ENCODE measurements at places on chromosomes 16 and 17.

DNA sequence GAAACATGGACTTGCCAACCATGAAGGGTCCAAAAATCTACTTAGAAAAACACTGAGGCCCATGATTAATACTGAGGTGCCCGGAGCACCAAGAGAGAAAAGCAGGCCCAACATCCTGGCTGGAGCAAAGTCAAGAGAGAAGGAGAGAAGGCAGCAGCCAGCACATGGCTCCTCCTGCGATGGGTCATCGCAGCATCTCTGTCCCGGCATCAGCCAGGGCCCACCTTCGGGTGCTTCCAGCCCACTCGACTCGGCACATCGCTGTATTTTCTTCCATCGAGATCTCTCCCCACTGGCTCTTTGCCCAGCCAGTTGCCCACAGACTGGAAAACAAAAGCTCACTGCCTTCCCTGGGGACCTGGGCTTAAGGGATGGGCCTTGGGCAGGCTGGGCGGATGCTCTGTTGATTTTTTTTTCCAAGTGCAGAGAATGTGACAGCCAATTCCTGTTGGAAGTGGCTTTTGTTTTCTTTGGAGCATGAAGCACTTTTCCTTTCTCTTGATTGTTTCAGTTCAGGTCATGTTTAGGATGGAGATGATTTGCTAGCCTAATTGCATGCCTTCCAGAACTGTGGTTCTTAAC is 58.1 kb downstream of the CYB5B start:
- peak; percentile 97 for DNase-seq

DNA sequence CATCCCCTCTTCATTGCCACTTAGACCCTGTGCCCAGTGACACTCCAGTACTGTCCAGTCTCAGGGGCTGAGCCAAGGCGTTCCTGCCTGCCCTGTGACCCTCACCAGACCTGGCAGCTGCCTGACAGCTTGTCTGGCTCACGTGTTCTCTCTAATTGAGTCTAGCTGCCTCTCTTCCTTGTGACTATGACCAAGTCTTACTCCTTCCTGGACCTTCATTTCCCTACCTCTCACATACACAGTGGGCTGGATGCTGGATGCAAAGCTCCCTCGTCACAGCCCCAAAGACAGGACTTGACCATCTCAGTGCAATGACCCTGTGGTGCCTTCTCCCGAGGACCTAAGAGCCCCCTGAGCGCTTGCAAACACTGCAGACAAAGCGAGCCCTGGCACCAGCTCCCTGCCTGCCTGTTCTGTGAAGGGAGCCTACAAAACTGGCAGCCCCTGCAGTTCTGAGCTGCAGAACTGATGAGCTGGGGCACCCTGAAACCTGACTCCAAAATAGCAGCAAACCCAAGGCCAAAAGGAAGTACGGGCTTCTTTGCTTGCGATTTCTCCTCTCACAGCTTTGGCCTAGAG is 1.7 kb downstream of the DEXI start:
- DNase-seq: no peak

DNA sequence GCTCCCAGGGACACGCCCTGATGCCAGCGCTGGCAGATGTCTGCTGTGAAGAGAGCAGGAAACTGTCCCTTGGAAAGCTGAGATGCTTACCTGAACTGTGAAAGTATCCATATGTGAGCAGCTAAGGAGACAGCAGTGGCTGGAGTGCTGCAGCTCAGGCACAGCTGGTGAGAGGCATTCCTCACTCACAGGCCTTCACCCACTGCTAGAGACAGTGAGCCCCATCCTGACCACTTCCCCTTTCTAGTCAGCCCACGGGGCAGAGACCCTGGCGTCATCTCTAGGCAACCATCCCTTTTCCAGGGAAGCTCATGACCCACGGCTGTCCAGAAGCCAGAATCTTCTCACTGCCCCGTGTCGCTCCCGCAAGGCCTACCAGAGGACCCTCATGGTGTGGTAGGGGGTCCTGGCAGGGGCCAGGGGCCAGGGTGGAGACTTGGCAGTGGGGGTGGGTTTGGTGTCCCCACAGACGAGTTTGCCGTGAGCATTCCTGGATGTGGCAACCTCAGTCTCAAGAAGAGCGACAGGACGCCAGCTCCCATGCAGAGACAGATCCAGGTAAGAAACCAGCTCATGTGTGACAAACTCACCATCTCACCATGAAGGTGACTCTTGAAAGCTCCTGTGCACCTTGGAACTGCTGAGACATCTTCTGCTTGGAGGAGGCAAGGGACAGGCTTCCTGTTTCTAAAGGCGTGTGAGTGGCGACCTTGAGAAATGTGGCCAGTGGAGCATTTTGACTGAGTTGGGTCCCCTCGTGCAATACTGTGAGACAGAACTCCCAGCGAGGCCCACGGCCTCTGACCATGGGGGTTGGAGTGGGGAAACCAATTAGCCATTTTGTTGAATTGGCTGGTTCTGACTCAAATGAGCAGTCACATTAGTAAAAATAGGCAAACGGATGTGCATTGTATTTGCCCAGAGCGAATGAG is at the start of gene SCIMP:
TSS of gene SCIMP (minus strand) at position 216 of the 932 bp plus-strand sequence. CDS start at position 111, 105 bp downstream.
- DNase-seq: no peak

DNA sequence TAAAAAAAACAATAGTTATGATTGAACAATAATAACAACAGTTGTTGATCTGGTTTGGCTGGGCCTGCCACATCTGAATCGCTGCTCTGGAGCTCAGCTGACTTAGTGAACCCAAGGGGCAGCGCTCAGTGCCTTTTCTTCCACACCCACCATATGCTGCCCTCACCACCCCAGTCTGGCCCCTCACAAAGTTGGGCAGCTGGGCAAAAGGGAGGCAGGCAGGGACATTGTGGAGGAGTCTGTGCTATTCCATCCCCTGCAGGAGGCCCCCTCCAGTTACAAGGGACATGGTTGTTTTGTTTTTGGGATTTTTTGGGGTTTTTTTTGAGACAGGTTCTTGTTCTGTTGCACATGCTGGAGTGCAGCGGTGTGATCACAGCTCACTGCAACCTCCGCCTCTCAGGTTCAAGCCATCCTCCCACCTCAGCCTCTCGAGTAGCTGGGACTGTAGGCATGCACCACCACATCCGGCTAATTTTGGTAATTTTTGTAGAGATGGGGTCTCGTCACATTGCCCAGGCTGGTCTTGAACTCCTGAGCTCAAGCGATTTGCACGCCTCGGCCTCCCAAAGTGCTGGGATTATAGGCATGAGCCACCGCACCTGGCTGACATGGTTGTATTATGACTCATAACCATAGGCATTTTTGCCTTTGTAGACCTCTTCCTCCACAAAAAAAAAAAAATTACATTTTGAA is 8.6 kb upstream of the PECAM1 start:
- no peak for DNase-seq

GRCh38 chr17:82158825-82159224 is 53.8 kb downstream of the CCDC57 start:
- no peak for DNase-seq

GRCh38 chr16:72554935-72555334 is 383.0 kb upstream of the PMFBP1 start:
- DNase-seq: peak; percentile 49

- DNase-seq: no peak
Observed at GRCh38 chr16:26614237-26614841, 452.4 kb upstream of the C16orf82 start.

DNA sequence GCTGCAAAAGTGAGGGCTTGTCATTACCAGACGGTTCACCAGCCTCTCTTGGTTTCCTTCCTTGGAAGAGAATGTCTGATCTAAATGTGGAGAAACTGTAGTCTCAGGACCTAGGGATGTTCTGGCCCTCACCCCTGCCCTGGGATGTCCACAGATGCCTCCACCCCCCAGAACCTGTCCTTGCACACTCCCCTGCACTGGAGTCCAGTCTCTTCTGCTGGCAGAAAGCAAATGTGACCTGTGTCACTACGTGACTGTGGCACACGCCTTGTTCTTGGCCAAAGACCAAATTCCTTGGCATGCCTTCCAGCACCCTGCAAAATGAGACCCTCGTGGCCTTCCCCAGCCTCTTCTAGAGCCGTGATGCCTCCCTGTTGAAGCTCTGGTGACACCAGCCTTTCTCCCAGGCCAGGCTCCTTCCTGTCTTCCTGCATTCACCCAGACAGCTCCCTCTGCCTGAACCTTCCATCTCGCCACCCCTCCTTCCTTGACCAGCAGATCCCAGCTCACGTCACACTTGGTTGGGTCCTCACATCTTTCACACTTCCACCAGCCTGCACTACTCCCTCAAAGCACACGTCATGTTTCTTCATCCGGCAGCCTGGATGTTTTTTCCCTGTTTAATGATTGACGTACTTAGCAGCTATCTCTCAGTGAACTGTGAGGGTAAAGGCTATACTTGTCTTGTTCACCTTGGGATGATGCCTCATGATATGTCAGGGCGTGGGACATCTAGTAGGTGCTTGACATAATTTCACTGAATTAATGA is 4.3 kb downstream of the ZNF768 start:
- no peak for DNase-seq

DNA sequence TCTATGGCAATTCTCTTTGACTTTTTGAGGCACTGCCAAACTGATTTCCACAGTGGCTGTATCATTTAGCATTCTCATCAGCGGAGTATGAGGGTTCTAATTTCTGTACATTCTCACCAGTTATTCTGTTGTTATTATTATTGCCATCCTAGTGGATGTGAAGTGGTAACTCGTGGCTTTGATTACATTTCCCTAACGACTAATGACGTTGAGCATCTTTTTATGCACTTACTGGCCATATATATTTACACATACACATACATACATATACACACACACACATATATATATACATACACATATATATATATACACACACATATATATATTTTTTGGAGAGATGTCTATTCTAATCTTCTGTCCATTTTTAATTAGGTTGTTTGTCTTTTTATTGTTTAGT is 3.7 kb upstream of the MLYCD start:
- no peak for DNase-seq

DNA sequence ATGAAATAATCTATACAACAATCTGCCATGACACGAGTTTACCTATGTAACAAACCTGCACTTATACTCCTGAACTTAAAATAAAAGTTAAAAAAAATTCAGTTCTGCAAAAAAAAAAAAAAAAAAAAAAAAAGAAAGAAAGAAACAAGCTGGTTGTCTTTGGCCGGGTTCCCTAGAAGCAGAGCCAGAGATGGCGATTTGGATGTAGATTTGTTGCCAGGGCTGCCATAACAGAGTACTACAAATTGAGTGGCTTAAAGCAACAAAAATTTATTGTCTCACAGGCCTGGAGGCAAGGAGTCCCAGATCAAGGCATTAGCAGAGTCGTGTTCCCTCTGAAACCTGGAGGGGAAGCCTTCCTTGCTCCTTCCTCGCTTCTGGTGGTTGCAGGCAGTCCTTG is 20.4 kb downstream of the SYT17 start:
- no peak for DNase-seq

GRCh38 chr17:83071966-83072562 is 7.3 kb upstream of the METRNL start:
- DNase-seq: no peak

- DNase-seq: no peak
Observed at GRCh38 chr16:46991729-46992704, 18.5 kb upstream of the DNAJA2 start.

- DNase-seq: peak; percentile 44
Observed at GRCh38 chr17:74960570-74961342, 11.8 kb downstream of the HID1 start.

- DNase-seq: no peak
Observed at GRCh38 chr16:84726669-84727467, 27.1 kb downstream of the USP10 start.

DNA sequence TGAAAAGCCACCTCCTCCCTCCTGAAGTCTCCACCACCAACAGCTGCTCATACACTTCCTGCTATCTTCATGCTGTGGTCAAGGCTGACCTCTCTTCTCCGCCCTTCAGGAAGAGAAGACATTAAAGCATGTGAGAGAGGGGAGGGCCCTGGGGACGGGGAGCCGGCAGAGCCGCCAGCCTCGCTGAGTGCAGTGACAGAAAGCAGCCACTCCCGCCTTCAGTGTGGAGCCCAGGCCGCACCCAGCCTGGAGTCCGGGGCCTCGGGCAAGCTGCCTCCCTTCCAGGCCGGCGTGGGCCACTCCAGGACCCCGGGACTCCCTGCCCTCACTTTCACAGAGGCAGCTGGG is 94.7 kb upstream of the TNRC6C start:
- DNase-seq: no peak

- DNase-seq: no peak
Observed at GRCh38 chr17:27904114-27904513, 10.9 kb upstream of the LYRM9 start.

- DNase-seq: no peak
Observed at GRCh38 chr17:29167393-29168078, 12.7 kb downstream of the MYO18A start.

GRCh38 chr17:11899537-11899942 is 97.7 kb downstream of the ZNF18 start:
- DNase-seq: no peak

DNA sequence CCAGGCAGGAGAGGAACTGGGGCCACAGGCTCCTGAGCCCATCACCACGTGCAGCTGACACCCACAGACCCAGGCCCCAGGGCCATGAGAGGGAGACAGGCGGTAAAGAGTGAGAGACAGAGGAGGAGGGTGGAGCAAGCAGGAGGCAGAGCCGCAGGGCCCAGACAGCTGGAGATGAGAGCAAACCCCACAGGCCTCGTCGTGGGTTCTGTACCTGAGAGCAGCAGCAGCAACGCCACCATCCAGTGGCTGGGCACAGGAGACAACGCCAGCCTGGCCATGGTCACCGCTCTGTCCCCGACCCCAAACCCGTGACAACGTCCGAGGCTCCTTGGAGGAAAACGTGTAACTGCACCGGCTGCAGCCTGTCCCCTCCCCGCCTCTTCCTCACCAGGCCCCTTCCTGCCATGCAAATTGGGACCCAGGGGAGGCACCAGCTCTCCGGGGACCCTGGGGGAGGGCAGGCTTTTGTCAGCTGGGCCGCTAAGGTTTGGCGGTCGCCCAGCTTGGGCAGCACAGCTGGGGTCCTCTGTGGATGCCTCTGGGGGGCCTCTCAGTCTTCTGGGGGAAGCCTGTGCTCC is at the start of gene CD79B:
TSS of gene CD79B (minus strand) at position 351 of the 581 bp plus-strand sequence. CDS start at position 281, 70 bp downstream.
- no peak for DNase-seq

- peak; percentile 92 for DNase-seq
Observed at GRCh38 chr17:49260011-49260816, 29.6 kb upstream of the PHOSPHO1 start.

DNA sequence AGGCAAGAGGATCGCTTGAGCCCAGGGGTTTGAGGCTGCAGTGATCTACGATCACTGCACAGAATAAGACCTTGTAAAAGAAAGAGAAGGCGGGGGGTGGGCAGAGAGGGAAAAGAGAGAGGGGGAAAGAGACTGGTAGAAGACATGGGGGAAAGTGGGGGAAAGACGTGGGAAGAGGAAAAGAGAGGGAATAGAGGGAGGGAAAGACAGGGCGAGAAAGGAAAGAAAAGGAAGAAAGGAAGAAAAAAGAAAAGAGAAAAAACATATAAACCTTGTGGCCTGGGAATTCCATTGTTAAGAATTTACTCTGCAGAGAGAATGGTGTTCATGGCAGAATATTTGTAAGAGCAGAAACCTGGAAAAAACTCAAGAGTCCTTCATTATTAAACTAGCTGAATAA is 120.4 kb downstream of the RMI2 start:
- no peak for DNase-seq

- DNase-seq: no peak
Observed at GRCh38 chr17:83053739-83054451, 25.5 kb upstream of the METRNL start.

- no peak for DNase-seq
Observed at GRCh38 chr16:67017421-67017750, 11.6 kb upstream of the CBFB start.

Measured in cardiac fibroblast (primary cell).